ENCODE measurements at places on chromosomes 2 and 18.
A peak's percentile ranks its signal among the peaks of the same experiment; 100 is the strongest.

DNA sequence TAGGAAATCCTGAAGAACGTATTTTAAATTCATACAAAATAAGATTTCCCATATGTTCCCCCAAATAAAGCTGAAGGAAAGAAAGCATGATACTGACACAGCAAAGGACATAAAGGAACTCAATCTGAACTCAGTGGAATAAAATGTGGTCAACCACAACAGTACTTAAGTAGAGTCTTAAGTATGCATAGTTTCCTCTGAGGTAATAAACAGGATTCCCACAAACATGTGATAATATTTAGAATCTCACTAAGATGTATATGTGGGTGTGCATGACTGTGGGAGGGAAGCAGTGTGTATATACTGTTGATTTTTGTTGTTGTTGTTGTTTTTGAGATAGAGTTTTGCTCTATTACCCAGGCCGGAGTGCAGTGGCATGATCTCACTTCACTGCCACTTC is 69.3 kb downstream of the NOL10 start:
- no peak for DNase-seq

DNA sequence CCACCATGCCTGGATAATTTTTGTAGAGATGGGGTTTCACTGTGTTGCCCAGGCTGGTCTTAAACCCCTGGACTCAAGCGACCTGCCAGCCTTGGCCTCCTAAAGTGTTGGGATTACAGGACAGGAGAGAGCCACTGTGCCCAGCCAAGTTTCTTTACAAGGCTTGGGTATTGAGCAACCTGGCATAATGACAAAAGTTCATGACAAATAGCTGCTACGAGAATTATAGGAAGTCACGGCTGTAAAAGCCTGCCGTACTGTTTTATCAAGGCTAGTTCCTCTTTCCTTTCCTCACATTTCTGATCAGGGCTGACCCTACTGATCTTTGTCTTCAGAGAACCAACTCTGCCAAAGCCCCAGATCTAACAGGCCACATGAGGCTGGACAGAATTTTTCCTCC is 490.4 kb upstream of the SPRED2 start:
- DNase-seq = peak; percentile 23

- no peak for DNase-seq
These were observed 16.1 kb upstream of the STRN start for GRCh38 chr2:36982467-36982866.

GRCh38 chr18:48813833-48814489 is 136.8 kb downstream of the SMAD7 start:
- peak; percentile 73 for DNase-seq

- no peak for DNase-seq
These were observed 319.0 kb upstream of the SOX11 start for GRCh38 chr2:5373200-5373599.

GRCh38 chr2:158665536-158666302 is 129.4 kb upstream of the DAPL1 start:
- DNase-seq = no peak

- no peak for DNase-seq
These were observed 172.3 kb downstream of the PRKCE start for GRCh38 chr2:45823723-45824206.

GRCh38 chr2:113214141-113214540 is 40.4 kb downstream of the PSD4 start:
- DNase-seq = no peak

DNA sequence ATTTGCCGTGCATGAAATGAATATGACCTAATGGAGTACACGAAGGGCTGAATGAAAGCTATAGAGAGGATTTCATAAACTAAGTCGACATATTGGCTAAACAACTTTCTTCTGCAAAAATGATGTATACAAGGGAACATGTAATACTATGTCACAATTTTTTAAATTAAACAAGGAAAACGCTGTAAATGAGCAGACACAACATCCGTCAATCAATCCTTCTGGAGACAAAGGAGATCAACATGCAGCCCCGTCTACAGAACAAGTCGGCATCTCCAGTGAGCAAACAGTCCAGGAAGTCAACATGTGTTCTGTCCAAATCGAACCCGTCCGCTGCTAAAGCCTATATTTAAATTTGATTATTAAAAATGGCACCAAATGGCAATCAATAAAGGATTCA is 180.8 kb downstream of the TCF4 start:
- no peak for DNase-seq

DNA sequence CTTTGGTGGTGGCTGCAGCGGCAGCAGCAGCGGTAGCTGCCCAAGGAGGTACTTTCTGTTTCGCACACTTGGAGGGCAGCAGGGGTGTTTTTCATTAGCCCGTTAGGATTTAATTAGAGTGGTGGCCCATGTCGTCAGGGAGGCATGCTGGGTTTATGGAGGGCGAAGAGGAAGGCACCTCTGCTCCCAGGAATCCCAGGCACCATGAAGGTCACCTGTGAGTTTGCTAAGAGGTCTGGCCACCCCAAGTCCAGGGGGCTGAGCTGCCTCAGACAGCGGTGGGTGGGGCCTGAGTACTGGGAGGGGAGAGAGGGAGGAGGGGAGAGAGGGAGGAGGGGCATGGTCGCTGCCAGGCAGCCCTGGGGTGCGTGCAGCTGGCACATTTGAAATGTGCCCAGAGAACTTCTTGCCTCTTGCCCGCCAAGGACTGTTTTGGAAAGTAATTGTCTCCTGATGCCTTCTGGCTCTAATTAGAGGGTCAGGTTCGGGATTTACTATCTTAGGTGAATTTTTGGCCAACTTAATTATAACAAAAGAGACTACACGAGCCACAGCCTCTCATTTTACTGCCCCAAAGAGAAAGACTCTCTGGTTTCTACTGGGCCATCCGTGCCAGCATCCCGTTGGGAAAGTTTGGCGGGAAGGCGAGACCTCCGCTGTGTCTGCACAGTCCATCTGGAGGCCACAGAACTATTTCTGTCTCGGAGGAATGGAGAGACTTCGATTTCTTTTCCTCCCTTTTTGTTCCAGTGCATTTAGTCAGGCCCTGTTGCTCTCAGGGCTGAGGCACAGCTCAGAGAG is 62.0 kb downstream of the GLI2 start:
- no peak for DNase-seq

GRCh38 chr2:196503398-196503797 is 136.1 kb upstream of the CCDC150 start:
- no peak for DNase-seq

- no peak for DNase-seq
These were observed 886.0 kb upstream of the CDH2 start for GRCh38 chr18:29062921-29063320.

- DNase-seq = peak; percentile 29
These were observed 856 bp downstream of the TIA1 start for GRCh38 chr2:70247364-70248180.

- no peak for DNase-seq
These were observed 20.6 kb upstream of the EPAS1 start for GRCh38 chr2:46276642-46277041.

- DNase-seq = peak; percentile 42
These were observed 8.4 kb downstream of the NCAPH start for GRCh38 chr2:96344011-96344410.

GRCh38 chr2:79260848-79261247 is 101.3 kb upstream of the REG3A start:
- no peak for DNase-seq

DNA sequence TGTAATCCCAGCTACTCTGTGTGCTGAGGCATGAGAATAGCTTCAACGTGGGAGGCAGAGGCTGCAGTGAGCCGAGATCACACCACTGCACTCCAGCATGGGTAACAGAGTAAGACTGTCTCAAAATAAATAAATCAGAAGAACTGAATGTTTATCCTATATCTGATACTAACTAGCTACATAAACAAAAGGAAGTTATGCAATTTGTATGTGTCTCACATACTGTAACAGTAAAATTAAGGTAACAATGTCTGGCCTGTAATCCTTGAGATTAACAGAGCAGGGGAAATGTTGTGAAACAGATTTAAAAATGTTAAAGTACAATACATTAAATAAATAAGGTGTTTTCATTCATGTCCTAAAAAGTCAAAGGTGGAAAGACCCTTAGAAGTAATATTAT is 150.8 kb downstream of the MEMO1 start:
- no peak for DNase-seq
